ENCODE measurements at places on chromosomes 2 and 18. TPM values are rescaled to one million over a fixed set of nuclear protein-coding genes. Genes with fewer than 3 reads are reported as not detected.

The TFPI gene
- total RNA-seq: not detected

DNA sequence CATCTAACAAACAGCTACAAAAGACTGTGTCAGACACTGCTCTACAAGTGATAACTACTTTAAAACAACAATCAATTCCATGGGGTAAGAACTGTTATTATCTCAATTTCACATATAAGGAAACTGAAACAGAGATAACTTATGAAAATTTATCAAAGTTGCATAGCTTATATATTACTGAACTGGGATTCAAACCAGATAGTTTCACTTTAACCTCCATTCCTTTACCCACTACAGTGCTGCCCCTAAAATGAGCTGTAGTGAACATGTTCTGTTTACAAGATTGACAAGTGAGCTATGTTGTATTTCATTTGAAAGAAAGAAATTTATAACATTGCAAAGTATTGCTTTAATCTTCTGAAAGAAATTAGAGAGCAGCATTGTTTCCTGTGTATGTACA, 14.1 kb upstream of the GCG start:
- no peak for DNase-seq
- peaks cover 2% of the 10 kb centered on the region for H3K4me1 ChIP-seq
- no peaks in the 10 kb centered on the region for H3K36me3 ChIP-seq
- no peak overlapping the region for H3K4me3 ChIP-seq
- no peak overlapping the region for H3K27ac ChIP-seq

DNA sequence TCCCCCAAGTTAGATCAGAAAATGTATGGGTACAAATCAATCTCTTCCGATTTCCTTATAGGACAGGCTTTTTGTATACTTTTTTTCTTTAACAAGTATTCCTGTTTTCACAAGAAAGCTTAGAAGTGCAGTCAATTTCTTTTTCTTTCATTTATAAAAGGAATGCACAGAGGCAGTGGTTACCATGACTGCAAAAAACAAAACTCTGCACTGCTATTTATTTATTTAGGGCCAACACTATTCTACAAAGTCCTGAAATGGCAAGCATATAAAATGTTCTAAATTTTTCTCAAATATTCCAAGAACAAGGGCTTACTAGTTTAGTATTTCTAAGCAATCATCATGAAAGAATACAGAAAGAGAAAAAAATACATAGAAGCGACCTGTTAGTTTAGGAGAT, 22.2 kb downstream of the ATAD2B start:
- peaks cover 44% of the 10 kb centered on the region for H3K4me1 ChIP-seq
- DNase-seq: no peak
- H3K27ac ChIP-seq: no peak overlapping the region
- H3K36me3 ChIP-seq: no peaks in the 10 kb centered on the region

The GALNT5 gene
- not detected for total RNA-seq

- no peak for DNase-seq
- H3K27me3 ChIP-seq: peaks cover 18% of the 10 kb centered on the region
- no peaks in the 10 kb centered on the region for H3K4me1 ChIP-seq
- H3K27ac ChIP-seq: no peak overlapping the region
- H3K4me3 ChIP-seq: no peak overlapping the region
- no peaks in the 10 kb centered on the region for H3K36me3 ChIP-seq
Observed at GRCh38 chr2:236642584-236643291, 73.1 kb downstream of the ACKR3 start.

The ATOH8 gene
- total RNA-seq: not detected

DNA sequence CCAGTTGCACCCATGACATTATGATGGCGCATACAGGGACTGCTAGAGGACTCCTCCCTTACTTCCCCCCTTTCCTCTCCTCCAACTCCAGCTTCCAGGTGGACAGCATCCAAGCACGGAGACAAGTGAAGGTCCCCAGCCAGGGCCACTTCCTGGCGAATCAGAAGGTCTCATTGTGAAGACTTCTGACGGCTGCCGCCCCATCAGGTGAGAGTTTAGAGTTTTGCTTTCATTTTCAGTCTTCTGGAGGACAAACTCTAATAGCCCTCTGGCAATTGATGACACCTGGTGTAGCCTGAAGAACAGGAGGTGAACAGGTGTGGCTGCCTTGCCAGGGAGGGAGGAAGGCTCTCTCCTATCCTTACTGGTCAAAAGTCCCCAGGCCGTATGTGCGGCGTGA, 77.3 kb upstream of the KCNH7 start:
- H3K4me3 ChIP-seq: no peak overlapping the region
- no peaks in the 10 kb centered on the region for H3K36me3 ChIP-seq
- H3K4me1 ChIP-seq: no peaks in the 10 kb centered on the region
- no peak overlapping the region for H3K27ac ChIP-seq

DNA sequence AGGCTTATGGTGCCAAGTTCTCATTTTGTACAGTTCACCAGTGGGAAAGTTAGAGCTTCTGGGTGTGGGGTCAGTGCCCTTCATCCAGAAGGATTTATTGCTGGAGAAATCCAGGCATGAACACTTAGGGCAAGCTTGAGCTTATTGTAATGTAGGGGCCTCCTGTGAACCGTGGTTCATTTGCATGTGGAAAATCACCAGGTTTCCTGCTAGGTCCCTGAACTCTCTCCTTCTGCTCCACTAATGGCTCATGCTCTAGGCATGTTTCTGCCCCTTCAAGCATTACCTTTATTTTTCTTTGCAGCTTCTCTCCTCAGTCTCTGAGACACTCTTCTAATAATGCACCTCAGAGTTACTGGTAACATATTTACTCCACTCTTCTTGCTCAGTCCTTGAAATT, 79.3 kb upstream of the FAM98A start:
- no peak overlapping the region for H3K27ac ChIP-seq
- H3K36me3 ChIP-seq: no peaks in the 10 kb centered on the region
- no peak for DNase-seq

DNA sequence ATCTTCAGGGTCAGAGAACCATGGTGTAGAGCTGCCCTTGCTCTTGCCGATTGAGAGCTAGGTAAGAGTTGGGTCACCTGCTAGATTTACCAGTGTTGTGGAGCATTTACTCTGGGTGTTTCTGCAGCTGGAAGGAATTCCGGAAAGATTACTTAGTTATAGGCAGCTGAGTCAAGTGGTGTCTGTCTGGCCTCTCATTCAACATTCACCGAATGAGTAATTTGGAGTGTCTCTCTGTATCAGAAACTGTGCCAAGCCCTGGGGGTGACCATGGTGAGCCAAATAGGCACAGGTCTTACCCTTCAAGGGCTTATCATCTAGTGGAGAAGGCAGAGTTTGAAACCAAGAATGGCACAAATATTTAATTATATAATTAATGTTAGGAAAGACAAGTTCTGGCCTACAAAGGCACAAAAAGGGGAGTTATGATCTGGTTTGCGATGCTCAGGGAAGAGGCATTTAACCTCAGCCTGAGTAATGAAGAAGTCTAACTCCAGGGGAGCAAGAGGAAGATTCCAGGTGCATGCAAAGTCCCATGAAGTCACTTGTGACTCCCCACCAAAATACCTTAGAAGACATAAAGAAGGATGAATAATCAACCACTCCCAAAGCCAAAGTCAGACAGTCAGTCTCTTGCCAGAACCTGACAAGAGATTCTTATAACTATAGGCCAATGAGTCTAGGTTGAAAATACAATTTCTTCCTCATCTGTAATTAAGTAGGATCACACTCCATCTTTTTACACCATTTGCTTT, 12.5 kb downstream of the SETBP1 start:
- H3K4me3 ChIP-seq: no peak overlapping the region
- no peak for DNase-seq
- no peaks in the 10 kb centered on the region for H3K36me3 ChIP-seq
- H3K4me1 ChIP-seq: peaks cover 2% of the 10 kb centered on the region
- peaks cover 4% of the 10 kb centered on the region for H3K27me3 ChIP-seq

DNA sequence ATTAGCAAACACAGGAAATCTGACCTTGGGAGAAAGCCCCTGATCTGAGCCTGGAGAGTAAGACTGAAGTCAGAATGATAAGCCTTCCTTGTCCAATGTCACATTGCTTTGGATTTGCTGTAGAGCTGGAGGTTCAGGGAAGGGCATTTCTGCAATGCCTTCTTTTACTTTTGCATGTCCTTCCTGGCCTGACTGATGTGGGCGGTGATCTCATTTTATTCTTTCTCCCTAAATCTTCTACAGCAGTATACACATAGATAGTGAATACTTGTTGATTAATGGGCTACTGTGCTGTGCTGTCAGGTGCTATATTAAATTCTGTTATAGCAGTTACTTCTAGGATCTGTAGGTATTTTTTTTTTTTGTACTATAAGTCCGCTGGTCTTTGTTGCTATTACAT, 62.6 kb downstream of the PLCL1 start:
- DNase-seq: no peak
- no peaks in the 10 kb centered on the region for H3K27me3 ChIP-seq
- no peak overlapping the region for H3K27ac ChIP-seq
- H3K4me1 ChIP-seq: peaks cover 43% of the 10 kb centered on the region
- H3K4me3 ChIP-seq: no peak overlapping the region
- no peaks in the 10 kb centered on the region for H3K36me3 ChIP-seq

The LOXL3 gene
- total RNA-seq: 0.60 TPM

The PRKCE gene
- total RNA-seq: 11.9 TPM

The CREG2 gene
- not detected for total RNA-seq
